ENCODE measurements at places on chromosomes 1 and 21.

DNA sequence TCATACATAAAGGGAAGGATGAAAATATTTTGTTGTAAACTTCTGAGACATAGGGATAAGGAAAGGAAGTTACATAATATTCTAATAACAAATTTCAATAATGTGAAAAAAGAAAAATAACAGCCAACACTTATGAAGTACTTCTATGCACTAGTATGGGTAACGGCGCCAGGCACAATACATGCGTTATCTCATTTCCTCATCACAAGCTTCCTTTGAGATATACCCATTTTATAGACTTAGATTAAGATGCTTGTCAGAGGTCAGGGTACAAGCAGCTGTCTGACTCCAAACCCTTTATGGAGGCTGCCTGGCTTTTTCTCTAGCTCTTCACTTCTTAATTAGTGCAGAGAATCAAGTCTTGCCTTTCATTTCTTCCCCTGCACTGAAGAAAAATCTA, 41.3 kb downstream of the TCP10L start:
- no peak for DNase-seq

- DNase-seq, result no peak
Observed at GRCh38 chr1:213244664-213245091, 193.6 kb downstream of the RPS6KC1 start.

- no peak for DNase-seq
Observed at GRCh38 chr1:115429884-115430283, 91.8 kb upstream of the NGF start.

DNA sequence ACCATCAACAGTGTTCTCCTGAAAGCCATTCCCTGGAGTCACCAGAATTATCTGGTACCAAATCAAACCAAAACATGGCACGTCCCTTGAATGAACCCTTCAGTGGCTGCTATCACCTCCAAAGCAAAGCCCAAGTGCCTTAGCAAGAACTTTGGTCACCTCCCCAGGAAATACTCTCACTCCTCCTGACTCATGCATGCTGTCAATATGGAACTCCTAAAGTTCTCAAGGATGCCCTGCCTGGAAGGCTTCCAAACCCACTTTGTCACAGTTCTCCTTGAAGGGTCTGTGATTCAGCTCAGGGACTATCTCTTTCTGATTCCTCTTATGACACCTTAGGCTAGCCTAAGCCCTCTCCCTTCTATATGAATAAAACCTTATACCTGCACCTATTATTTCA, 146.1 kb upstream of the RUNX1 start:
- no peak for DNase-seq

- DNase-seq, result no peak
Observed at GRCh38 chr1:52907812-52908153, 13.8 kb downstream of the ECHDC2 start.

DNA sequence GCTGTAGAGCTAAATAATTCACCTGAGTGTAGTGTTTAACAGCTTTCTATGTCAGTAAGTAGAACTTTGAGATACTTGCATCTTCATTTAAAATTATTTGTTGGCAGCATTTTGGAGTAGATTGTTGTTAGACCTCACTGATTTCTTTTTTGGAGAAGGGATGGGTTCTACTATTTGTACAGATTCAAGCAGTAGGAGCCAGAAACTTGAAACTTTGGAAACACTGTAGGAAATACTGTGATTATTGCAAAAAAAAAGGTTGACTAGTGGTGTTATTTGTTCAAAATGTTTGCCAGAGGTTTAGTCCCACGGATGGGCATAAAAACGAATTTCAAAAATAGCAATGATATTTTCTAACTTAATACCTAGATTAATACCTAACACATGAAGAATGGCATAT, 102.7 kb downstream of the ATF6 start:
- no peak for DNase-seq

DNA sequence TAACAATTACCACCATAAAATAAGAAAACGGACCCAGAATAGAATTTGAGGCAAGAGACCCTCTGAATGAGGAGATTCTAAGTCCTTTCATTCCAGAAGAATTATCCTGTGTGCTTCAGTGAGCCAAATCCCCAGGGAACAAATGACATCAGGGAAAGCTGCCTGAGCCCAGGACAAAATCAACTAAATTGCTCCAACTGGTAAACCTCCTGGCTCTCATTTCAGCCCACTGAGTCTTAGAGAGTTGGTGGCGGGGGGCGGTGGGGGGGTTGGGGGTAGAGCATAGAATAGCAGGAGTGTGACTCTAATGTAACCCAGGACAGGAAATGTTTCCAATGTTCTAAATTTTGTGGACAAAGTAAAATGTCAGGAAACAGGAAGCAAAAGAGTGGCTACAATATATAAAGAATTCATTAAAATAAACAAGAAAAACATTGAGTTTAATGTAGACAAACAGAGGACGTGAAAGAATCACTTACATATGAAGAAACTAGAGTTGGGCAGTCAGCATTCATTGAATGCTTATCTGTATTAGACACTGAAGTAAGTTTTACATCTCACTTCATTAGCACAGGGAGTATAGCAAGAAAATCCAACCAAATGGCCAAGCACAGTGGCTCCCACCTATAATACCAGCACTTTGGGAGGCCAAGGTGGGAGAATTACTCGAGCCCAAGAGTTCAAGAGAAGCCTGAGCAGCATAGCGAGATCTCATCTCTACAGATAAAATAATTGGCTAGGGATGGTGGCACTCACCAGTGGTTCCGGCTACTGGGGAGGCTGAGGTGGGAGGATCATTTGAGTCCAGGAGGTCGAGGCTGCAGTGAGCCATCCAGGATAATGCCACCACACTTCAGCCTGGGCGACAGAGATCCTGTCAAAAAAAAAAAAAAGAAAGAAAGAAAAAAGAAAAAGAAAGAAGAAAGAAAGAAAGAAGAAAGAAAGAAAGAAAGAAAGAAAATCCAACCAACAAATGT, 75.1 kb downstream of the DHRS3 start:
- no peak for DNase-seq

DNA sequence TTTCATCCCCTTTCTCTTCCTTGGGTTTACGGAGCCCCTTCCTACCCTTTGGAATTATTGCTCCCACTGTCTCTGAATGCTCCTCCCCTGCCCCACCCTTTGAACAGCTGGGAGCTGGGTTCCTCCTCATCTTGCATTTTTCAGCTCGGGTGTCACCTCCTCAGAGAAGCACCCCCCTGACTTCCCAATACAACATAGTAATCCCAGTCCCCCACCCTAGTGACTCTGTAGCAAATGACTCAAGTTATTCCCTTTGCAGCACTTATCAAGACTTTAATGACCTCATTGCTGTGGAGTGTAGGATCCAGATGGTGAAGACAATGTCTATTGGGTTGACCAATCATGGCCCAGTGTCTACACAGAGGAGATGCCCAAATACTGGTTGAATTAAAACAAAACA, 8.9 kb upstream of the VWA5B1 start:
- peak; percentile 20 for DNase-seq

- DNase-seq, result no peak
Observed at GRCh38 chr1:60916906-60917305, 165.5 kb upstream of the NFIA start.

- no peak for DNase-seq
Observed at GRCh38 chr1:154944401-154945159, 8.1 kb upstream of the PMVK start.

Measured in fibroblast of skin of left biceps (primary cell).